GF-D8 (cell line): ENCODE measurements at places on chromosomes 1 and 21.

DNA sequence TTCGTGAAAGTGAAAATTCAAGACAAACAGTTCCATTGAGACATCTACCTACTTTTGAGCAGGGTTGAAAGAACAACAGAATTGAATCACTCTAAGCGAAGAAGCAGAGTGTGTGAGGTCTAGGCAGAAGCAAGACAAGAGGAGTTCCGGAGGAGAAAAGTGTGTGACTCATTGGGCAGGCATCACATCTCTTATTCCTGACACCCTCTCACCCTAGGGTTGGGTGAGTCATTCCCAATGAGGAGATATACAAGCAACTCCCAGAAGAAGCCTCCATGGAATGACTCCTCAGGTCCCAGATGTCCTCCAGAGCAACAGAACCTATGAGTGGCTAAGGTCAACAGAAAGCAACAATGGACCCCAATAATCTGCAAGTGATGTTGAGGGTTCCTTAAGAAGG, 138.1 kb downstream of the TPR start:
- no peak for DNase-seq

- DNase-seq, result no peak
These were observed 22.9 kb downstream of the ADAM30 start for GRCh38 chr1:119873135-119874015.

GRCh38 chr1:221274373-221274772, 395.1 kb downstream of the HLX start:
- no peak for DNase-seq

DNA sequence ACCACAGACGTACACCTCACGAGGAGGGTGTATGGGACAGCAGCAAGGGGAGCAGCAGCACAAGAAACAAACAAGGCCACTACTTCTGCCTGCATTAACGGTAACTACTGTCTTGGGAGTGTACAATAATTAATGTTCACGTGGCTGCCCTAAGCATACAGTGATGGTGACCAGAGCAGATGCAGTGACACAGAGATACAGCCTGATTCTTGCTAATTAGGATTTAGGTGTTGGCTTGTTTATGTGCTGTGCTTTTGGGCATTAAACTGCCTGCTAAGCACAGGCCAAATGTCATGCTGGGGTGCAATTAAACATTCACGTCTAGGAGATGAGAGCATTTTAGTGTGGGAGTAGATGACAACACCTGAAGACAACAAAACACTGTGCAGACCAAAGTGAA, 7.2 kb downstream of the ZNF669 start:
- no peak for DNase-seq

DNA sequence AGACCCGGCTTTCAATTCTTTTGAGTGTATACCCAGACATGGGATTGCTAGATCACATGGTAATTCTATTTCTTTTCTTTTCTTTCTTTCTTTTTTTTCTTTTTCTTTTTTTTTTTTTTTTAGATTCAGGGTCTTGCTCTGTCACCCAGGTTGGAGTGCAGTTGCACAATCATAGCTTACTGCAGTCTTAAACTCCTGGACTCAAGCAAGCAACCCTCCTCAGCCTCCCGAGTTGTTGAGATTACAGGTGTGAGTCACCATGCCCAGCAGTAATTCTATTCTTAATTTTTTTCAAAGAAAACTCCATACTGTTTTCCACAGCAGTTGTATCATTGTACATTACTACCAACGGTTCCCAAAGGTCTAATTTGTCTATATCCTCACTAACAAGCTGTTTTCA, 13.5 kb upstream of the RNF186 start:
- no peak for DNase-seq
